Mucosa of gallbladder (tissue), 1 donor: ENCODE measurements at places on chromosomes 11 and 22.

GRCh38 chr11:91536366-91536765, 688.3 kb upstream of the FAT3 start:
- no peak for DNase-seq

DNA sequence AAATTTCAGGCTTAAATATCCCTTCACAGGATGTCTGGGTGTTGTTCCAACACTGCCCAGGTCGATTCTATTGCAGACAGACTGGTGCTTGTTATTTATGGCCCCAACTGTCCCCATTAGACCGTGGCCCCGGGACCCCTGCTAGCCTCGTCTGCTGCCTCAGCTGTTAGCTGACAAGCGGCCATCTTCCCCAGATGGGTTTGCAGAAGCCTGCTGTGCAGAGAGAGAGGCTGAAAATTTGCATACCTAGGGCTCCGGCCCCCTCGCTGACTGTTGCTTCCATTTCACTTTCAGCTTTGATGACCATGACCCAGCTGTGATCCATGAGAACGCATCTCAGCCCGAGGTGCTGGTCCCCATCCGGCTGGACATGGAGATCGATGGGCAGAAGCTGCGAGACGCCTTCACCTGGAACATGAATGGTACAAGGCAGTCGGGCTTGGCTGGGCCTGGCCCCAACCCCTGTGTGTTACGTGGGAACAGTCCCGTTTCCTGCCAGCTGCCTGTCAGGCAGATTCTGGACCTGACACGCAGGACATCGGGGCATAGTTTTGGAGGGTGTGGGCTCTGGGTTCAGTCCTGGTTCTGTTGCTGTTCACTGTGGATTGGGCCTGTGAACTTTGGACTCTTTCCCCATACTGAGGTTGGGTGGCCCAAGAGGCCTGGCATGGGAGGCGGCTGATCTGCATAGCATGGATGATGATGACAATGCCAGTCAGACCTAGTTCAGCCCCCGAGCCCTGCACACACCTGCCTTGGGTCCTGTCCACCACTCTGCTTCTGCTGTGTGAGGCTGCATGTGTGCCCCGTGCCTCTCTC, 16.4 kb downstream of the SMARCB1 start:
- DNase-seq: no peak

- DNase-seq: no peak
Observed at GRCh38 chr11:98056945-98057344, 963.8 kb upstream of the CNTN5 start.

- no peak for DNase-seq
Observed at GRCh38 chr11:99803501-99803900, 782.8 kb downstream of the CNTN5 start.

DNA sequence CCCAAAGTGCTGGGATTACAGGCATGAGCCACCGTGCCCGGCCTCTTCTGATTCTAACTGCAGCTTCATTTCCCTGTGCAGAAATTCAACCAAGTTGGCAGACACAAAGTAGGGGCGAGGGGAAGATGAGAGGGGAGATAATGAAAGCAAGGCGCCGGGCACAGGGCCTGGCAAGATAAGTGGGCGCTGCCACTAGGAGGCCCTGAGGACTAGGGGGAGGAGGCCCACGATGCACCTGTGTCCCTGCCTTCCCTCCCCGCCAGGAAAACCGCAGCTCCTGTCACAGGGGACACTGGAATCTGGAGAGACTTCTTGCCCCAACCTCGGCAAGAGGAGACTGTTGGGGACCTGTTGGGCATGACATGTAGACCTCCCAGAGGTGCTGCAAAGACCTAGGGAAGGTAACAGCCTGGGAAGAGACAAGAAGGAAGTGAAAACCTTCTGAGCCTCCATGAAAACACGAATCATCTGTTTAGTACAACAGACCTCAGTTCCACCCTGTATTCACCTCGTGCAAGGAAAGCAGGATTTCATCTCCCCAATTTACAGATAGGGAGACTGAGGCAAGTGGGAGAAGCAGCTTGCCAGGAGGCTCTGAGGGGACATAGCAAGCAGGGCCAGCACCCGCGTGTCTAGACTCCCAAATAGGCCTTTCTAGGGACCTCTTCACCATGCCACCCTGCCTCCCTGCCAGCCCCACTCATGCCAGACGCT, 3.1 kb upstream of the LGALS1 start:
- DNase-seq: no peak

- DNase-seq: no peak
Observed at GRCh38 chr11:66142370-66143263, 72.5 kb downstream of the PACS1 start.

GRCh38 chr11:35980686-35981390, 37.0 kb downstream of the LDLRAD3 start:
- DNase-seq: no peak

DNA sequence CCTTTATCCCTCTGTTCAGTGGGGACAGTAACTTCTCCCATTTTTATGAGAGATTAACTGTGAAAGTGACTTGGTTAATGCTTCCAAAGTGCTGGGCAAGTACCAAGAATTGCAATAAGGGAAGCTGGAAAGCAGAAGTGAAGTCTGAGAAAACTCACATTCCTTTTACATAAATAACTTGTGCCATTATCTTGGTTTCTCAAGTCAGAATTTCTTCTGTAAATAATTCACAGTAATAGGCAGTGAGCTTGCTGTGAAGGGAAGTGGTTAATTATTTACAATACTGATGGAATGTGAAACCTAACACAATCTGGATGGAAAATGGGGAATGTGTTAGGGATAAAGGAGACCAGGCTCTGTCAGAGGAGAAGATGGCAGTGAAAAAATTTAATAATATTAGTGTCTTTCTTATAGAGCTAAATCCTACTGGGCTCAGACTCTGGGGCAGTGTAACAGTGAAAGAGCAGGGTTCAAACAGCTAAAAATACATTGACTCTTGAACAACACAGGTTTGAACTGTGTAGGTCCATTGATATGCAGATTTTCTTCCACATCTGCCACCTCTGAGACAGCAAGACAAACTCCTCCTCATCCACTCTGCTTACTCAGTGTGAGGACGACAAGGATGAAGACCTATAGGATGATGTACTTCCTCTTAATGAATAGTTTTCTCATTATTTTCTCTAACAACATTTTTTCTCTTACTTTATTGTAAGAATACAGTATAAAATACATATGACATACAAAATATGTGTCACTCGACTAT, 251.5 kb upstream of the ISX start:
- DNase-seq: no peak

DNA sequence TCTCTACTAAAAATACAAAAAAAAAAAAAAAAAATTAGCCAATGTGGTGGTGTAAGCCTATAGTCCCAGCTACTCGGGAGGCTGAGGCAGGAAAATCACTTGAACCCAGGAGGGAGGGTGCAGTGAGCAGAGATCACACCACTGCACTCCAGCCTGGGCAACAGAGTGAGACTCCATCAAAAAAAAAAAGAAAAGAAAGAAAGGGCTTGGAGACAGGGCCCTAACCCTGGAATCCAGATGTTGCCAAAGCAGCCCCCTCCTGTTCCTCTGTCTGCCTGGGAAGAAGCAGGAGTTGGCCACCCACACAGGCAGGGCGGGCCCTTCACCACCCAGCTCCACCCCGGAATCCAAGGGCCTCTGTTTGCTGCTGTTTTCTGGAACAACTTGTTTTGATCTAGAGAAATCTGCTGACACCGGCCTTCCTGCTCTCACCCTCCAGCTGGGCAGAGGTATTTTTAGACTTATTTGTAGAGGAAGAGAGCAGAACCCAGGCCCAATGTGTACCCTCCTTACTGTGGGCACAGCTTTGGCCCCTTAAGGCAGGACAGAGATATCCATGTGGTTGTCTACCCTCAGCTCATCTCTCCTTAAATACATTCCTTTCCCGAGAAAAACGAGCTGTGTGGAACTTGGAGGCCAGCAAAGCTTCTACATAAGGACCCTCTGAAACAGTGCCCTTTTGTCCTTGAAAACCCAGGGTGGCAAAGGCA, 2.7 kb upstream of the NEAT1 start:
- DNase-seq: peak; percentile 93

DNA sequence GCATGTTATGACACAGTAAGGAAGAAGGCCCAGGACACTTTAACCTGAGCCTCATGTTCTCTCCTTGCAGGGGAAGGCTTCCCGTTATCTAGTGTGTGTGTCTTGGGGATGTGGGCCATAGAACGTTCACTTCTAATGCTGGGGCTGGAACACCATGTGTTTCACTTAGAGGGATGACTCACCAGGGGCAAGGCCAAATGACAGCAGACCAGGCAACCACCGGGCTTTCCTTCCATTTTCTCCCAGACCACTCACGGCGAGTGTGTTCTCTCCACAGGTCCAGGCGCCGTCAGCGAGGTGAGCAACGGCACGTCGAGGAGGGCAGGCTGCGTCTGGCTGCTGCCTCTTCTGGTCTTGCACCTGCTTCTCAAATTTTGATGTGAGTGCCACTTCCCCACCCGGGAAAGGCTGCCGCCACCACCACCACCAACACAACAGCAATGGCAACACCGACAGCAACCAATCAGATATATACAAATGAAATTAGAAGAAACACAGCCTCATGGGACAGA, 964.4 kb downstream of the NTM start:
- DNase-seq: no peak

- DNase-seq: no peak
Observed at GRCh38 chr11:122661182-122661945, 5.8 kb downstream of the UBASH3B start.

- no peak for DNase-seq
Observed at GRCh38 chr11:10067629-10068300, 226.3 kb downstream of the SBF2 start.

DNA sequence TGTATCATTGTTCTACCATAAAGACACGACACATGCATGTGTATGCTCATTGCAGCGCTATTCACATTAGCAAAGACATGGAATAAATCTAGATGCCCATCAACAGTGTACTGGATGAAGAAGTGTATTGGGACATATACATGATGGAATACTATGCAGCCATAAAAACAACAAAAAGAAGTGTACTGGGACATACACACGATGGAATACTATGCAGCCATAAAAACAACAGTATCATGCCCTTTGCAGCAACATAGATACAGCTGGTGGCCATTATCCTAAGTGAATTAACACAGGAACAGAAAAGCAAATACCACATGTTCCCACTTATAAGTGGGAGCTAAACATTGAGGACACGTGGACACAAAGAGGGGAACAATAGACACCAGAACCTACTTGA, 22.7 kb downstream of the ARL14EP start:
- no peak for DNase-seq

DNA sequence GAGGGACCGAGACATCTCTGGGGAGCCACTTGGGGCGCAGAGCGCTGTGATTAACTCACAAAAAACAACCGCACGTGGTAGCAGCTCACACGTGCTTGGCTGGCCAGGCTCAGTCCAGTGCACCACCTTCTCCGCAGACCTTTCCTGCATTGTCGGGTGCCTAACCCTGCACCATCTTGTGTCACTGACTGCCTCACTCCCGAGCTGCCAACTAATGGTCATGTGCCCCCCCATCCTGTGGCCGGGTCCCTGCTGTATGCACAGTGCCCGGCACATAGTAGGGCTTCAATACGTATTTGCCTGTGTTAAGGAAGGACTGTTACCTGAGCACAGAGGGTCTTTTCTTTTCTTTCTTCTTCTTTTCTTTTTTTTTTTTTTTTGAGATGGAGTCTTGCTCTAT, 71.9 kb downstream of the ARHGAP8 start:
- no peak for DNase-seq

- no peak for DNase-seq
Observed at GRCh38 chr22:40237788-40238424, 60.2 kb downstream of the TNRC6B start.

DNA sequence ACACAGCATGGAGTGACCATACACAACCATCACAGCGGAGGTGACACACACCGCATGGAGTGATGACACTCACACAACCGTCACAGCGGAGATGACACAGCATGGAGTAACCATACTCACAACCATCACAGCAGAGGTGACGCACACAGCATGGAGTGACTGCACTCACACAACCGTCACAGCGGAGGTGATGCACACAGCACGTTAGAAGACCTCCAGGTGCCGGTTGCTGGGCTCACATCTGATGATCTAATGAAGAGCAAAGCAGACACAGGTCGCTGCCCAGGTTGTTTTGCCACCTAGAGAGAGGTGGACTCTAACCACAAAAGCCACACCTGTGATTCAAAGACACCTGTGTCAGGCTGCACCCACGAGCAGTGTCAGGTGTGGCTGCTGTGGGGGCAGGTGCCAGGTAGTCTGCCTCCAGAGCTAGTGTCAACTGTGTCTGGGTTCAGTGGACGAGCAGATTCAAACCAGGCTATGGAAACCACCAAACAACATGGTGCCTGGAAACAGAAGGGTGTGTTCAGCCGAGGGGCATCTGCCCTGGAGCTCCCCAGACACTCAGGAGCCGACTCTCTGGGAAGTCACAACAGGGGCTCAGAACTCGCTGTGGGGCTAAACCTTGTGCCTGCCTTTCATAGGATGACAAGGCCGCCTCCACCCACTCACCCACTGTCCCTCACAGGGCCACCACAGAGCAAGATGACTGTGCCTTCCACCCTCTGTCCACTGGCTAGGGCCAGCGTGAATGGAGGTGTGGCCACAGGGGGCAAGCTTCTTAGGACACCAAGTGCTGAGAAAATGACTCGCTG, 608.2 kb downstream of the TBC1D22A start:
- DNase-seq: no peak

DNA sequence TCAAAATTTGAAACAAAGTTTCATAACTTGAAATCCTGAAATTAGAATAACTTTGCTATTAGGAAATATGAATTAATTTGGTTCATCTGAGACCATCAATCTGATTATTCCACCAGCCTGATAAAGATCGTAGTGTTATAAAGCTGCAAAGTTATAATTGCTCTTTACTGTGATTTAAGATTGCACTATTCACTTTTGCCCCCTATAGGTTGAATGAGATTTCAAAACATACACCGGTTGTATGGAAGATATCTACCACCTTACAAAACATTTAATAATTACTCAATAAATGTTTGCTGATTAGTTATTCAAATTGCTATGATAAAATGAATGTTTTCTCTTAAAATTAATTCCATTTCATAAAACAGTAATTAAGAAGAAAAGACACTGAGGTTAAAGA, 26.1 kb downstream of the APIP start:
- no peak for DNase-seq

GRCh38 chr11:14858404-14858803, 33.6 kb downstream of the CYP2R1 start:
- no peak for DNase-seq

GRCh38 chr11:114832532-114833125, 154.3 kb downstream of the NXPE2 start:
- DNase-seq: no peak

DNA sequence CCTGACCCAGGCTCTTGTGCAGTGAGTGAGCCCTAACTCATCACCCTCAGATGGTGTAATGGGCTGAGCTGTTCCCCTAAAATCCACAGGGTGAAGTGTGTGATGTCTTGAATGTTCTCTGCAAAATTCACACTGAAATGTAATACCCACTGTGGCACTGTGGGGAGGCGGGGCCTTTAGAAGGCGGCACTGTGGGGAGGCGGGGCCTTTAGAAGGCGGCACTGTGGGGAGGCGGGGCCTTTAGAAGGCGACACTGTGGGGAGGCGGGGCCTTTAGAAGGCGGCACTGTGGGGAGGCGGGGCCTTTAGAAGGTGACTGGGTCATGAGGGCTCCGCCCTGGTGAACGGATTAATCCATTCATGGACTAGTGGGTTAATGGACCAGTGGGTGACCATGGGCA, 33.0 kb downstream of the CHID1 start:
- DNase-seq: no peak
